ENCODE measurements at places on chromosomes 6 and 20.

GRCh38 chr20:35511814-35512420, 17.5 kb downstream of the C20orf173 start:
- peak; percentile 56 for DNase-seq

- no peak for DNase-seq
Observed at GRCh38 chr6:71982389-71982788, 96.0 kb downstream of the RIMS1 start.

GRCh38 chr6:42864602-42865001, 14.8 kb upstream of the RPL7L1 start:
- DNase-seq: no peak

GRCh38 chr20:47950124-47950912, 165.0 kb upstream of the SULF2 start:
- DNase-seq: no peak

DNA sequence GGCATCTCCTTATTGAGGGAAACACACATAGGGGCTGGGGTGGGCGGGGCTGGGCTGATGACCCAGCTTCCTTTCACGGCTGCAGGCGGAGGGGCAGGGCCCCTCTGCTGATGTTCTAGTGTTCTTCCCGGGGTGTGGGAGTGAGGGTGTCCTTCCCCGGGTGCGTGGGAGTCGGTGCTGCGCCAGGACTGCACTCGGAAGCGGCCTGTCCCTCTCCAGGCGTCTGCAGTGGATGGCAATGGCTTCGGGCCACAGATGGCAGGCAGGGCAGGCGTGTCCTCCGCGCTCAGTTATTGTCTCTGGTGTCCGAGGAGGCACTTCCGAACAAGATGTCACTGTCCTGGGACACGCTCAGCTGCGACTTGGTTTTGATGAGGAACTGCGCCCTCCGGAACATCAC, 19.2 kb downstream of the KCNG1 start:
- DNase-seq: no peak

GRCh38 chr20:49750611-49751396, 37.1 kb upstream of the B4GALT5 start:
- DNase-seq: no peak

GRCh38 chr20:46232539-46232938, 75.8 kb downstream of the CDH22 start:
- DNase-seq: no peak

Measured in GM03348 (cell line).